ENCODE measurements at places on chromosomes 11 and 22. TPM values are rescaled to one million over a fixed set of nuclear protein-coding genes. Genes with fewer than 3 reads are reported as not detected.

MOV10L1 gene
- total RNA-seq: not detected

DCHS1 gene
- total RNA-seq: 0.29 TPM

RASSF10 gene
- not detected for total RNA-seq

THY1 gene
- not detected for total RNA-seq

MS4A12 gene
- total RNA-seq: not detected

EMID1 gene
- not detected for total RNA-seq

TNNI2 gene
- 0.50 TPM for total RNA-seq

PDE3B gene
- 81.4 TPM for total RNA-seq

CNGA4 gene
- 0.29 TPM for total RNA-seq

OOSP4A gene
- not detected for total RNA-seq

PIWIL4 gene
- total RNA-seq: 0.39 TPM

CCND1 gene
- total RNA-seq: 0.68 TPM

SCUBE2 gene
- total RNA-seq: not detected

PTDSS2 gene
- total RNA-seq: 26.1 TPM

CLDN5 gene
- not detected for total RNA-seq

ABCG4 gene
- total RNA-seq: 0.18 TPM

ISX gene
- not detected for total RNA-seq

OR52E8 gene
- not detected for total RNA-seq

CCDC89 gene
- 0.63 TPM for total RNA-seq

POU2AF1 gene
- total RNA-seq: 2.4 TPM

GLB1L2 gene
- 1.9 TPM for total RNA-seq

CBLIF gene
- total RNA-seq: not detected

MIOX gene
- 0.40 TPM for total RNA-seq

CALCA gene
- total RNA-seq: not detected

MPST gene
- total RNA-seq: 28.5 TPM

CSF2RB gene
- total RNA-seq: 1.4 TPM

Measured in activated CD8-positive, alpha-beta T cell treated with anti-CD3 and anti-CD28 coated beads, Interleukin-2, amount 10 ng/mL, durations not matched to agents 7 days and 5 days (primary cell).